ENCODE measurements at places on chromosomes 16 and 17.
A peak's percentile ranks its signal among the peaks of the same experiment; 100 is the strongest.

DNA sequence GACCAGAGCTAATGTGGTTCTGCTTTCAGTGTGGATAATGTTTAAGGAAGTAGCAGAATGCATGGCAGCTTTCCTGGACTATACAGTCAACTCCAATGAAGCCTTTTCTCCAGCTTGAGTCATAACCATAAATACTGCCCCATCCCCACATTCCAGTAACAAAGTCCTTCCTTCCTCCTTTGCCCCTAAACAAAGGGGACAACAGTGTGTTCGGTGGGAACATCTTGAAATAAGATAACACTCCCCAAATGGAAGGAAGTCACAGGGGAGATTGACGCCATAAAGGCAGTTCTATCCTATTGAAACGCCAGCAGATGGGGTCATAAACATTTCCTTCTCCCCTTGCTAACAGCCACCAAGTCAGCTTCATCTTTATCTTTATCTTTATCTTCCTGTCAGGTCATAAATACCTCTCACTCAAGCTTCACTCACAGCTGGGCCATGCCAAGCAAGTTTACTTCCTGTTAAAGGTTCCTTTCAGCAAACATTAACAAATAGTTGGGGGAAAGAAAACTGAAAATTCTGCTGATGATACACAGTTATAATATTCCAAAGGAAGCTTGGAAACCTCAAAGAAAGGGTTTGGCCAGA lies 136.7 kb downstream of the SNX11 start:
- DNase-seq: peak; percentile 36

DNA sequence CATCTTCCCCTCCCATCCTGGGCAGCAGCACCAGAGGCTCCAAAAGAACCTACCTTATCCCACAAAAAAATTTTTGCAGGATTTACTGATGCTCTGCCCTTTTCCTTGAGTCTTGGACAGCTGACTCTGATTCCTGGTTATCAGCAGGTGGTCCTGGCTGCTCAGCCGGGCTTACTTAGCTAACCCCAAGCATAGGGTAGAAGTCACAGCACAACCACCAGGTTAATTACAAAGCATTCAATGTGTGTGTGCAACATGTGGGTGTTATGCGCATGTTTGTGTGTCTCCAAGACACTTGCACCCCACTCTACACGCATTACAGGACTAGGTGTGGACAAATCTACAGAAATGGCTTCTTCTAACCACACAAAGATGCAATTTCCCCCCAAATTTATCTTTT lies 36.3 kb downstream of the PECAM1 start:
- DNase-seq: no peak

- peak; percentile 93 for DNase-seq
Measured at GRCh38 chr17:41812381-41813151, at the start of gene FKBP10. TSS of gene FKBP10 (plus strand) at chr17:41813004. CDS start at chr17:41813035, 31 bp downstream.

DNA sequence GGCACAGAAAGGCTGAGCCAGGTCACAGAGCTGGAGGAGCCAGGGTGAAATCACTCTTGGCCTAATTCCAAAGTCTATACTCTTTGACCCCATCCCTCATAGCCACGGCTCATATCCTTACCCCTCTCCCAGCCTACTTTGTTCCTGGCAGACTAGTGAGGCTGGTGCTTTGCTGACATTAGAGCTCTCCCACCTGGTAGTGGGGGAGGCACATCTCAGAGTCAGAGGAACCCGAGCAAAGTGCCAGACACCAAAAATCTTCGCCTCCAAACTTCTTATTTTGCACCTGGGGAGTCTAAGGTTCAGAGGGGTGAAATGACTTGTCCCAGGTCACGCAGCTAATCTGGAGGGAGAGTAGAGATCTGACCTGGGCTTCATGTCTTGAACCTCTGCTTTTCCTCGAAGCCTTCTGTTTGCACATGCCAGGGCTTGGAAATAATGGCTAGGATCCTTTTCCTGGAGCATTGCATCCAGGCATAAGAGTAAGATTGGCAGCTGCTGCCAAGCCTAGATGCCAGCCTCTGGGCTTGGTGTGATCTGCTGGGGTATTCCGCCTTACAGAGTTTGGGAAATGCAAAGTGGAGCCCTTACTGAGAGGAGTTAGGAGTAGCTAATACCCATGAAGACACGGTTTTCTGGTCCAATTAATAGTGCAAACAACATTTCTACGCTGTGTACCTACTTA lies 126.9 kb downstream of the SPACA3 start:
- no peak for DNase-seq

GRCh38 chr17:78390241-78391050 lies 12.0 kb downstream of the PGS1 start:
- peak; percentile 61 for DNase-seq

GRCh38 chr17:70105641-70106040 lies 30.6 kb downstream of the KCNJ16 start:
- no peak for DNase-seq

DNA sequence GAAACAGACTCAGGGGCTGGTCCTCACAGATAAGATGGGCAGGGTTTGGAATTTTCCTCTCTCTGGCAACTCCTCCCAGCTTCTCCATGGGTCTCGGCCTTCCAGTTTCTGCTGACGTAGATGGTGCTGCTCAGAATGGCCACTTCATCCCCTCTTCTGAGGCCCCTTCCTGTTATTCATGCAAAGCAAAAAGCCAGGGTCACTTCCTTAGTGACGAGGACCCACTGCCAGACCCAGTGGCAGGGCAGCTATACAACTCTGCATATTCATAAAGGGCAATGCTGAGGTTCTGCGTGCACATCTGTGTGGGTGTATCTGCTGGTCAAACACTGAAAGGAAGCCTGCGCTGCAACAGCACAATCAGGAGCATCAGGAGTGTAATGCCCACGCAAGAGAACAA lies 108.8 kb downstream of the WSCD1 start:
- DNase-seq: no peak

GRCh38 chr17:42248351-42249179 lies 27.6 kb downstream of the STAT5B start:
- peak; percentile 86 for DNase-seq

GRCh38 chr17:56917559-56918296 lies 3.9 kb upstream of the TRIM25 start:
- no peak for DNase-seq

DNA sequence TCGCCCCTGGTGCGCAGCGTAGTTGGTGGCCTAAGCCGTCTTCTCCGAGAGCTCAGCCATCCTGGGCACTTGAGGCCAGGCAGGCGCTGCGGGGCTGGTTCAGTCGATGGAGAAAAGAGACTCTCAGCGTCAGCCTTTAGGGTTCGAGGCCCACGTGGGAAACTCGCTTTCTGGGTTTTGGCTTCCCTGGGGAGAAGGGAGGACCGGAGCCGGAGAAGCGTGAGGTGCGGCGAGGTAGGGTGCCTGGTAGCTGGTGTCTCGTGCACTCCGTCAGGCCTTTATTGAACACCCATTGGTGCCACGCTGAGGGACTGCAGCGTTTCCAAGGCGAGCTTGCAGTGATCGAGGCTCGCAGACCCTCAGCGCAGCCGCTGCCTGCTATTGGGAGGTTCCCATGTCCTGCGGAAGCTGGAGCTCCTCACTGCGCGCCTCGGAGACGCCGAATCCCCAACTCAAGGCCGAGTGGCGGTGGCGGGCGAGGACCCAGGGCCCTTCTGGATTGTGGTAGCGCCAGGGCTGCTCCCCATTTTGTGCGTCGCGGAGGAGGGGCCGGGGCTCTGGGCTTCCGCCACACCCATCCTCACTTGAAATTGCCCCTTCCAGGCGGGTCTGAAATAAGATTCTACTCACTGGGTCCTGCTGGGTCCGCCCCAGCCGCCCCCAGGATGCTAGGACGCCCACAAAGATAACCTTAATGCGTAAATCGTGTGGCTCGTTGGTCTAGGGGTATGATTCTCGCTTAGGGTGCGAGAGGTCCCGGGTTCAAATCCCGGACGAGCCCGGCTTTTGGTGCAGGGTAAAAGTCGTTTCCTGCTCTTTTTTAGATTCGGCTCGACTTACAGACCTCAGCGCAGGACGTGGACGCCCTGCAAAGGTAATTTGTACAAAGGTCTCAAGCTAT lies 1.2 kb downstream of the OR1F1 start:
- DNase-seq: peak; percentile 66

DNA sequence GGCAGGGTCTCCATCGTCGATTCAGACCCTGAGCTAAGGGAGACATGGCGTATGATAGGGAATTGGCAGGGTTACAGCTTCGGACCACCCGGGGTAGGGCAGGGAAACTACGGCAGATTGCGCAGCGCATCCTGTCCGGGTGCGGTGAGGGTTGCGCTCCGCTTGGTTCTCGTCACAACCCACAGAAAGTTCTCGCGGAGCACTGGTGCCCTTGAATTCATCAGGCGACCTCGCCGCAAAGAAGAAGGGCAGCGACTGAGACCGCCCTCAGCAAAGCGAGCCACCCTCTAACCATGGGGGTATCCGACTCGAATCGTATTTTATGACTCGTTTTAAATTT lies 1.2 kb downstream of the HS3ST3B1 start:
- DNase-seq: no peak
